T-helper 2 cell treated with Interferon-gamma antibody and Interleukin-4, amounts not matched to agents 5 μg/mL and 100 μg/mL, for 36 hours (primary cell): ENCODE measurements at places on chromosomes 11 and 22.

DNA sequence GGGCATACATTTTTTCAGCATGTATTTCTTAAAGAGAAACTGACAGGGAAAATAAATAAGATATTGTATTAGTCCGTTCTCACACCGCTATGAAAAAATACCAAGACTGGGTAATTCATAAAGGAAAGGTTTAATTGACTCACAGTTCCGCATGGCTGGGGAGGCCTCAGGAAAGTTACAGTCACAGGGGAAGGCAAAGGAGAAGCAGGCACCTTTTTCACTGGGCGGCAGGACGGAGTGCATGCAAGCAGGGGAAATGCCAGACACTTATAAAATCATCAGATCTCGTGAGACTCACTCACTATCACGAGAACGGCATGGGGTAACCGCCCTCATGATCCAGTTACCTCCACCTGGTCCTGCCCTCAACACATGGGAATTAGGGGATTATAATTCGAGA lies 44.2 kb downstream of the PPFIA1 start:
- no peaks in the 10 kb centered on the region for H3K4me1 ChIP-seq
- H3K27ac ChIP-seq, result no peak overlapping the region
- no peak overlapping the region for H3K4me3 ChIP-seq

GRCh38 chr22:39457556-39458443 lies 988 bp downstream of the MGAT3 start:
- no peak overlapping the region for H3K27ac ChIP-seq
- peak overlapping the region; percentile 42 for H3K4me3 ChIP-seq
- DNase-seq, result no peak
- peaks cover 7% of the 10 kb centered on the region for H3K36me3 ChIP-seq
- peaks cover 56% of the 10 kb centered on the region for H3K27me3 ChIP-seq
- no peaks in the 10 kb centered on the region for H3K4me1 ChIP-seq

DNA sequence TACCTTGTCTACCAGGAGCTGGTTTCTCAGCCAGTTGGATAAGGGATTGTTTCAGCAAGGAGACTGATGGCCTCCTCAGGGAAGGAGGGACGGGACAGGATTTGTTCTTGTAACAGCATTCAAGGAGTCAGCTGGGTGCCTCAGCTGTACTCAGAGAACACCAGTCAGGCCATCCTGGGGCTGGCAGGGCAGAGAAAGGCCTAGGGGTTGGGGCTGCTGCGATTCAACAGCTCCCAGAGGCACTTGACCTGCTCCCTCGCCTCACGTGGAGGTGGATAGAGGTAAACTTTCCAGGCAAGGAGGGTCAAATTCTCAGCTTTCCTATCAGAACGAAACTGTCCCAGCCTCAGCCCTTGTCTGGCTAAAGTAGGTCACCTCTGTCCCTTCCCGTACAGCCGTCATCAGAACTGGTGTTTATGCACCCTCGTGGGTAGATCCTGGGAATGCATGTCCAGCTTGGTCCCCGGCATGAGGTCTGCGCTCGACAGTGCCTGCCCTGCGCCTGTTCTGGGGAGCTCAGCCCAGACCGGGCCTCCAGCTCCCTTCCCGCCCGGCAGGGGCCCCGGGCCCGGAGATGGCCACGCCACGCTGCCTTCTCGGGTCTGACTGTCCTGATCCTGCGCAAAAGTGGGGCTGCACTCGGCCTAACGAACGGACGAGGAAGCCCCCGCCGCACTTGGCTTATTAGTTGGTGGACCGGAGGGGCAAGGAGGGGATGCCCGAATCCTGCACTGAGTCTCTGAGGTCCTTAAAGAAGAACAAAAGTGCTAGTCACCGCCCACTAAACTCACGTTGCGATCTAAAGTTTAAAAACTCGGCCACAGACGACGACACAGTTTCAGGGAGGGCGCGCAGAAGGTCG lies 762 bp upstream of the CCDC134 start:
- H3K27me3 ChIP-seq, result no peaks in the 10 kb centered on the region
- peak overlapping the region; percentile 91 for H3K4me3 ChIP-seq
- H3K4me1 ChIP-seq, result peaks cover 29% of the 10 kb centered on the region

DNA sequence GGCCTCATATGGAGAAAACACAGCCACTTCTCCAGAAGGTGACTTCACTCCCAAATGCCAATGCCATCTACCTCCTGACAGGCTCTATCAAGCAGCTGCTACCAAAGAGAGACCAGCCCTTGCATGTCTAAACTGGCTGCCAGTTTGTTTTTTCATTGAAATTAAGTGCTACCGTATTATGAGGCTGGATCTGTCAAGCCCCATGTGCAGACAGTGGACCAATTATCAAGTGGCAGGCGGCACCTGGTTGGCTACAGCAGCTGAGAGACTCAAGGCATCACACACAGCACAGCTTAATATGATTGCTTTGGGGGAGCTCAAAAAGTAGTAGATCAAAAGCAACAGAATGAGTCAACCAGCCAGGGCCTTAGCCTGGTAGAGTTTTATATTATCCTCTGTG lies 1293.0 kb upstream of the TENM4 start:
- H3K4me1 ChIP-seq, result no peaks in the 10 kb centered on the region
- DNase-seq, result no peak
- no peaks in the 10 kb centered on the region for H3K36me3 ChIP-seq
- H3K4me3 ChIP-seq, result no peak overlapping the region
- H3K27ac ChIP-seq, result no peak overlapping the region

DNA sequence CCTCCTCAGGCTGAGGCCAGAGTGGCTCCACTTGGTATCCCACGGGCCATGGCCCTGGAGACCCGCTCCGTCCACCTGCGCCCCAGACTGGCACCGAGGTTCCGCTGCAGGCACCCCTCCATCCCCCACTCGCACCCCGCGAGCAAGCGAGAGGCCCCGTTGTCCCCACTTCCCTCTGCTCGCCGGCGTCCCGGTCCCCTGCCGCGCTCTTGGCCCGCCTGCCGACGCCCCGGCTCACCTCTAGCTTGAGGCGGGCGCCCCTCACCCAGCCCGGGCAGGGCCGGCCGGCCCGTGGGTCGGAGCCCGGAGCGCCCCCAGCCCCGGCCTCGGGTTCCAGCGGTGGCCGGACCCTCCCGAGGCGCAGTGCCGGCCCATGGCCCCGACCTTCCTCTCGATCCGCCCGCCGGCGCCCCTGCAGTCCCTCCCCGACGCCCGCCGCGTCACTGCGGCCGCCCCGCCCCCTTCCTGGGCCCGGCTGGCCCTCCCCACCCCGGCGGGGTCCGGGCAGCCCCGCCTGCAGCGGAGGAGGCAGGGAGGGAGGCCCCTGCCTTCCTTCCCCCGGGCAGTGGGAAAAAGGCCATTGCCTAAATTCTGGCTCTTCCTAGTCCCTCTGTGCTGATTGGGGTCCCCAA lies at the start of gene PITPNM1:
PITPNM1 (minus strand) TSS at position 414 of the 632 bp plus-strand sequence. CDS start 1,183 bp downstream, outside the sequence.
- peaks cover 30% of the 10 kb centered on the region for H3K36me3 ChIP-seq
- H3K4me1 ChIP-seq, result peaks cover 41% of the 10 kb centered on the region
- peak; percentile 83 for DNase-seq
- peak within 1 kb of the TSS; percentile 95 for H3K27ac ChIP-seq
- peaks cover 2% of the 10 kb centered on the region for H3K27me3 ChIP-seq
- peak within 1 kb of the TSS; percentile 94 for H3K4me3 ChIP-seq

GRCh38 chr22:35552196-35552842 lies 11.7 kb downstream of the RASD2 start:
- peaks cover 9% of the 10 kb centered on the region for H3K27me3 ChIP-seq
- peak; percentile 79 for DNase-seq
- peak overlapping the region; percentile 54 for H3K27ac ChIP-seq

DNA sequence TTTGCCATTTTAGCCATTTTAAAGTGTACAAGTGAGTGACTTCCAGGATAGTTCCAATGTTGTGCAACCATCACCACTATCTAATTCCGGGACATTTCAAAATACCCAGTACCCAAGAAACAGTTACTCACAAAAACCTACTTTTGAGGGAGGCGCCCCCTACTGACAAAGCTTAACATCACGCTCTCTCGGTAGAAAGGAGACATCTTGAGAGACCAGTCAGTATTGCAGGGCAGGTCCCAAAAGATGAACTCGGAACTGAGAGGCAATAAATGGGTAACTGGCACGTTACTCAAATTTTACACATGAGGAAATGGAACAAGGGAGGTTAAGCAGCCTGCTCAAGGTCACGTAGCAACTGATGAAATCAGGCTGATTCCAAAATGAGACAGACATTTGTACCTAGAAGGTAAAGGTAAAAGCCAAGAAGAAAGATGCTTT lies 50.0 kb upstream of the POU2AF1 start:
- H3K27ac ChIP-seq, result no peak overlapping the region
- no peak overlapping the region for H3K4me3 ChIP-seq
- no peaks in the 10 kb centered on the region for H3K36me3 ChIP-seq
- DNase-seq, result peak; percentile 51

GRCh38 chr11:112499153-112499880 lies 238.7 kb upstream of the PLET1 start:
- H3K4me3 ChIP-seq, result no peak overlapping the region
- H3K36me3 ChIP-seq, result no peaks in the 10 kb centered on the region
- H3K4me1 ChIP-seq, result no peaks in the 10 kb centered on the region
- H3K27ac ChIP-seq, result no peak overlapping the region

DNA sequence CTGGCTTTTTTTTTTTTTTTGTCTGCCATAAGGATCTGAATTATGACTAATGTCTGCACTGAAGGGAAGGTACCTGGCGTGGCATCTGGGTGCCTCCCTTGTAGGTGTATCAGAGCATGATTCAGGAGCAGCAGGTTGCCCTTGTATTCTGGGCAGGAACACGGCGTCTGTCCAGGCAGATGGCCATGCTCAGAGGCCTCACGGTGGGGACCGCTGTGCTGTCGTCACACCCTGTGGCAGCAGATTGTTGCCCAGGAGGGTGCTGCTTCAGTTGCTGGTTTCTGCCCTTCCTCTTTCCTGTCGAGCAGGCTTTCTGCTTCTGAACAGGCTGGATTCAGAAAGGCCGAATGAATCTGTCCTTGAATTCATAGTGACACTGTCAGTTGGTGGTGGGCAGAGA lies 11.0 kb downstream of the ZNRF3 start:
- no peaks in the 10 kb centered on the region for H3K36me3 ChIP-seq
- no peak for DNase-seq
- H3K27me3 ChIP-seq, result peaks cover 40% of the 10 kb centered on the region
- H3K4me3 ChIP-seq, result no peak overlapping the region
- peaks cover 4% of the 10 kb centered on the region for H3K4me1 ChIP-seq

GRCh38 chr11:70699294-70700221 lies 301.2 kb downstream of the CTTN start:
- H3K4me3 ChIP-seq, result no peak overlapping the region
- no peak for DNase-seq
- no peak overlapping the region for H3K27ac ChIP-seq
- no peaks in the 10 kb centered on the region for H3K4me1 ChIP-seq
- H3K27me3 ChIP-seq, result no peaks in the 10 kb centered on the region

- no peak for DNase-seq
- H3K27ac ChIP-seq, result no peak overlapping the region
- no peaks in the 10 kb centered on the region for H3K27me3 ChIP-seq
- H3K4me3 ChIP-seq, result no peak overlapping the region
These were observed 198.9 kb upstream of the ZC3H12C start for GRCh38 chr11:109894242-109894641.
